ENCODE measurements at places on chromosomes 2 and 18.

DNA sequence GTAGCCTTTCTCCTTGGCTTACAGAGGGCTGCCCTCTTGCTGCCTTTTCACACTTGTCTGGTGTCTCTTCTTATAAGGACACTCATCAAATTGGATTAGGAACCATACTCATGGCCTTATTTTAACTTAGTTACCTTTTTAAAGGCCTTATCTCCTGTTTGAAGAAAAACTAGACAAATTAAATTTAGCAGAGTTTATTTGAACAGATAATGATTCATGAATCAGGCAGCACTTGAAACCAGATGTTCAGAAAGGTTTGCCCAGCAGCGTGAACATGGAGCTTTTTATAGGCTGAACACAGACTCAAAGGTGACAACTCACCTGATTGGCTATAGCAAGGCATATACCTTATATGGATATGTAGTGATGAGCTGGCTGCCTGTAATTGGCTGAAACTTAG, 238.0 kb downstream of the GULP1 start:
- DNase-seq: no peak

DNA sequence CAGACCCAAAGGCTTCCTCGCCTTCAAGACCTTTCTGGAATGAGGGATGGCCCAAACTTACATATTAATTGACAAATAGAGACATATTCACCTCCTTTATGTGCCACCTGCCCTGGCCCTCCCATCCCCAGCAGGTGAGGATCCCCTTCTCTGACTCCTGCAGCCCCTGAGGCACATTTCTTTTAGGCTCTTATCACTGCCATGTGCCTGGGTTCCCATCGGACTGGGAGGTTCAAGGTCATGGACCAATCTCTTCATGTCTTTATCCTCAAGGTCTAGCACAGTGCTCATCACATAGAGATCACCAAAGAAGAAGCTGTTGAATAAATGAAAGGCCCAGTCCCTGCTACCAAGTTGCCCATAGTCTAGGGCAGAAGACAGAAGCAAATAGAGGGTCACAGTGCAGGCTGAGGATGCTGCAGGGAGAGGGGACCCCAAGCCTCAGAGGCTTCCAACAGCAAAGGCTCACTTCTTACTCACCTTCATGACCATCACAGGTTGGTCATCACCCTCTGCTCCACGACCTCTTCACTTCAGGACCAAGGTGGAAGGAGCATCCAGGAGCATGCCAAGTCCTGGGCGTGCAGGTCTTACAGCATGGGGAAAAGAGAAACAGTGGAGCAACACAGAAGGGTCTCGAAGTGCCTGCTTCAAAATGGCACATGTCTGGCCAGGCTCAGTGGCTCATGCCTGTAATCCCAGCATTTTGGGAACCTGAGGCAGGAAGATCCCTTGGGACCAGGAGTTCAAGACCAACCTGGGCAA, 193.9 kb downstream of the SMAD2 start:
- no peak for DNase-seq

DNA sequence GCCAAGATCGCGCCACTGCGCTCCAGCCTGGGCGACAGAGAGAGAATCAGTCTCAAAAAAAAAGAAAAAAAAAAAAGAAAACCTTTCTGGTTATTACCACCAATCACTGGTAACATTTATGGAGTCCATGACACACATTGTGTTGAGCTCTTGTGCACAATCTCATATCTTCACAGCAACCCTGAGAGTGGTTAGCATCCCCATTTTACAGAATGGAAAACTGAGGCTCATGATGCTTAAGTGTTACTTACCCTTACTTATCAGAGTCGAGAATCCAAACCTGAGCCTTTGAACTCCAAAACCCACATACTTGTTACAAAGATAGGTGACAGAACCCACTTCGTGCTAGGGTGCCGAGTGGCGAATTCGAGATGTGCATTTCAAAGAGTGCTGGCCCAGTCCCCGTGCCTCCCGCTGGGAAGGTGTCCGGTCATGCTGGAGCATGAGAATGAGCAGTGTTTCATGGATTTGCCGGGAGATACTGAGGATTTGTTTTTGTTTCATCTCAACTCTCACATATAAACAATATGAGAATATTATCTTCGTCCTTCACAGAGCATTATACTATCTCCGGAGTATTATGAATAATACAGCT, 50.9 kb downstream of the CYP27C1 start:
- no peak for DNase-seq

DNA sequence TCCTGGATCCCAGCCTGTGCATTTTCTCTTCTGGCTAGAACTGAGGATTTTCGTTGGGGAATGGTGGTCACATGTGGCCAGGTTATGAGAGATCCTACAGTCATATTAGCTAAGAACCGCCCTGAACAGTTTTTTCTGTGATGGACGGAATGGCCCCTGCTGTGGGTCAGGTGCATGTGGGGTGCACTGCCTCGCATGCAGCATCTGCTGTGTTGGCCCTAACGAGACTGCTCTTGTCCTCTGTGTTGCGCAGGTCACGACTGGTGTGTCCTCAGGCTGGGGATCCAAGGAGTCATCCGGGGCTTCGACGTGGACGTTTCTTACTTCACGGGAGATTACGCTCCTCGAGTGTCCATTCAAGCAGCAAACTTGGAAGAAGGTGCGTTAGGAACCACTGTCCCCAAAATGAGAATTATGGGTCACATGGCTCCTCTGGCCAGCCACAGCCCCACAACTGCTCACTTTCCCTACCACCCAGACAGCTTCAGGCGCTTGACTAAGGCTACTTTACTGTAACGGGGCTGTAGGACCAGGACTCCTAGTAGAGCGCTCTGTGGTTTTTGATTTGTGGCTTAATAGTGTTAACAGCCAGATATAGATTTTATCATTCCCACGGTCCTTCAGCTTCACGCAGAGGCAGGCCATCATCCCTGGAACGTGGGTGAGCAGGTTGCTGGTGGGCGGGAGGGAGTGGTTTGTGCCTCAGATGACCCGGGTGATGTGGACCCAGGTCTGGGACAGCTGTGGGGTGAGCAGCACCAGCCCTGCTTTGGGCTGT, 21.8 kb downstream of the ALLC start:
- DNase-seq: no peak

- no peak for DNase-seq
Measured at GRCh38 chr2:109211315-109211714, 82.3 kb downstream of the SH3RF3 start.

GRCh38 chr2:17821535-17822444, 5.5 kb downstream of the MSGN1 start:
- DNase-seq: no peak

DNA sequence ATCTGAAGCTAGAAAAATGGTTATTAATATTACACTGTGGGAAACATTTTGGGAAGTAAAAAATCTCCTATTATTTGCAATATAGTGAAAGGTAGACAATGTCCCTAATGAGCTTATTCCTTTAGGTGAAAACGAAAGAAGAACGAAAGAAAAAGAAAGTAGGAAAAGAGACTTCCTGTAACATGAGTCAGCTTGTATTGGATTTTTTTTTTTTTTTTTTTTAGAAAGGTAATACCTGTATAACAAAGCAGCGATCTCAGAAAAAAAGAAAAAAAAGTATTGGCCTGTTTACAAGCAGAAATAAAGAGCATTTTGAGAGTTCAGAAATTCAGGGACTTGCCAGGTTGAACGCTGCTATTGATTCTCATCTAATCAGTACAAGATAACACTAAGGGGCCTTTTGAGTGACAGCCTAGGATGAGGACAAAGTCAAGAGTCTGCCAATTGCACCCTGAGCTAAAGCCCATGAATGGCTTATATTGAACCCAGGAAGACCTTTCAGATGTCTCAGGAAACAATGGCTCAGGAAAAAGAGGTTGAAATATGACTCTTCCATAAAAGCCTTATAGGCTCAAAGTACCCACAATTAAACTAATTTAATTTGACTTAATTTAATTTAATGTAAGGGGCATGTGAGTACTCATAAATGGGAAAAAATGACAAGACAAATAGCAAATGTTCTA, 615.6 kb upstream of the CDH2 start:
- DNase-seq: no peak
